Activated T-helper 1 cell treated with anti-CD3 and anti-CD28 coated beads, Interleukin-12 subunit alpha, Interleukin-12 subunit beta, Interleukin-2, Interleukin-4 antibody, amounts not matched to agents 30 ng/mL and 10 ng/mL and 1 ng/mL, durations not matched to agents 14 hours and 24 hours and 36 hours (primary cell): ENCODE measurements at places on chromosomes 1 and 21.

DNA sequence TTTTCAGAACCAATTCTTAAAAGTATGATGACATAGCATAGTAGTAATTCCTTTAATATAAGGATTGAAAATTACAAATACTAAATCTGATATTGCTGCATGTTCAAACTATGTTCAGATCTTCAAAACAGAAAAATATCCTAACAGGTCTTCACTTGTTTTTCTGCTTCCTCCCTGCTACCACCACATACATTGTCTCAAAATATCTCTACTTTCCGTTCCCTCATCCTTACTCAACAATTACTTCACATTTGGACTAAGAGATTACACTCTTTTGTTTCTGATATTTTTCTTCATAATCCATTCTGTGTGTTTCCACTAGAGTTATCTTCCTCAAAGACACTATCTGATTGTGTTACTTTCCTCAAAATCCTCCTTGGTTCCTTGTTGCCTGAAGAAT lies 125.1 kb downstream of the NEK7 start:
- peaks cover 11% of the 10 kb centered on the region for H3K4me1 ChIP-seq
- no peak overlapping the region for H3K4me3 ChIP-seq
- H3K36me3 ChIP-seq = peaks cover 7% of the 10 kb centered on the region
- no peak overlapping the region for H3K27ac ChIP-seq
- DNase-seq = no peak

- no peak overlapping the region for H3K4me3 ChIP-seq
- H3K27ac ChIP-seq = no peak overlapping the region
- H3K27me3 ChIP-seq = no peaks in the 10 kb centered on the region
- H3K36me3 ChIP-seq = peaks cover 32% of the 10 kb centered on the region
Observed at GRCh38 chr1:21707891-21708290, 38.7 kb upstream of the RAP1GAP start.

DNA sequence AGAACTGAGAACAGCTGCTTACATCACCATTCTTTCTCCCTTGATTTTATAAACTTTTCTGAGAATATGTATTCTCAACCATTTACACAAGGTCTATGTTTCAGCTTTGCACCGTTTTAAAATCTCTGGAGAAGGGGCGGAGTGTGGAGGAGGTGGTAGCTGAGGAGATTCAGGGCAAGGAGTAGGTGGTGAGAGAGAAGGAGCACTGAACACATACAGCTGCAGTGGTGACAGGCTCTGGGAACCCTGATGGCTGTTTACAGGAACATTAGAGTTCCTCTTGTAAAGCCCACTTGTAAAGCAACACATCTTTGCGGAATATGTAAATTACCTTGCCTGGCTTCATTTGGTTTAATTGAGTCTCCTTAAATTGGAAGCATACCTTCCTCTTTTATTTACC lies 89.7 kb downstream of the SMYD2 start:
- H3K36me3 ChIP-seq = no peaks in the 10 kb centered on the region
- H3K4me1 ChIP-seq = no peaks in the 10 kb centered on the region
- peaks cover 13% of the 10 kb centered on the region for H3K27me3 ChIP-seq
- H3K27ac ChIP-seq = no peak overlapping the region
- DNase-seq = no peak

DNA sequence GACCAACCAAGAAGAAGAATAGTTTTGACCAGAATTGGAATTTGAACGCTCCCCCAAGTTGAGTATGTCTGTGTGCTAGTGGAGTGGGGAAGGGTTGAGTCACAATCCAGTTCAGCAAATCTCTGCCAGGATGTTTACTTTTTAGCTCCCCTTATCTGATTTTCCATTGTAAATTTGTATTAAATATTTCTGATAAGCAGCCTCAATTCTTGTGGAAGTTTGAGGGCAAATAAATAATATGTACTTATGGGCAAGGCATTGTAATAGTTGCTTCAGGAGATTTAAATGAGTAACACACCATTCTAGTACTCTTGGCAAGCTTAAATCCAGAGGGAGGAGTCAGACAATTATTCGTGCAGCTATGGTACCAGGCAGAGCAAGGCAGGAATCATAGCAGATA lies 14.4 kb downstream of the CXADR start:
- H3K27me3 ChIP-seq = peaks cover 2% of the 10 kb centered on the region
- no peaks in the 10 kb centered on the region for H3K36me3 ChIP-seq
- H3K27ac ChIP-seq = no peak overlapping the region

DNA sequence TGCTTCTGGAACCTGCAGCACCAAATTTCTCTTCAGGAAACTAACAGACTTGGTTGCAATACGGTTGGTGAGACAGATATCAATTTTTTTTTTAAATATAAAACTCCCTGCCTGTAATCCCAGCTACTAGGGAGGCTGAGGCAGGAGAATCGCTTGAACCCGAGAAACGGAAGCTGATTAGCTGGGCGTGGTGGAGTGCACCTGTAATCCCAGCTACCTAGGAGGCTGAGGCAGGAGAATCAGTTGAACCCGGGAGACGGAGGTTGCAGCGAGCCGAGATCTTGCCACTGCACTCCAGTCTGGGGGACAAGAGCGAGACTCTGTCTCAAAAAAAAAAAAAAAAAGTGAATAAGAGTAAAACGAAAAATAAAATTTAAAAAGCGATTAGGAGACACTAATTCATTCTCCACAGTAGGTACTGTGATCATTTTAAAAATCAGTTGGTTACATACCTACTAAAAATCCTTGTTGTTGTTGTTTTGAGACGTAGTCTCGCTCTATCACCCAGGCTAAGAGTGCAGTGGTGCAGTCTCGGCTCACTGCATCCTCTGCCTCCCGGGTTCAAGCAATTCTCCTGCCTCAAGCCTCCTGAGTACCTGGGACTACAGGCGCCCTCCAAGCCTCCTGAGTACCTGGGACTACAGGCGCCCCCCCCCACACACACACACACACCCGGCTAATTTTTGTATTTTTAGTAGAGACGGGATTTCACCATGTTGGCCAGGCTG lies 796 bp upstream of the RBM8A start:
- DNase-seq = no peak
- peaks cover 19% of the 10 kb centered on the region for H3K4me1 ChIP-seq
- peaks cover 6% of the 10 kb centered on the region for H3K36me3 ChIP-seq
- peak overlapping the region; percentile 20 for H3K27ac ChIP-seq
- H3K27me3 ChIP-seq = no peaks in the 10 kb centered on the region
- no peak overlapping the region for H3K4me3 ChIP-seq

- H3K27ac ChIP-seq = no peak overlapping the region
- H3K27me3 ChIP-seq = peaks cover 34% of the 10 kb centered on the region
- no peaks in the 10 kb centered on the region for H3K4me1 ChIP-seq
- no peak overlapping the region for H3K4me3 ChIP-seq
Observed at GRCh38 chr1:20530901-20531300, 21.5 kb upstream of the FAM43B start.
